ENCODE measurements at places on chromosomes 4 and X.

DNA sequence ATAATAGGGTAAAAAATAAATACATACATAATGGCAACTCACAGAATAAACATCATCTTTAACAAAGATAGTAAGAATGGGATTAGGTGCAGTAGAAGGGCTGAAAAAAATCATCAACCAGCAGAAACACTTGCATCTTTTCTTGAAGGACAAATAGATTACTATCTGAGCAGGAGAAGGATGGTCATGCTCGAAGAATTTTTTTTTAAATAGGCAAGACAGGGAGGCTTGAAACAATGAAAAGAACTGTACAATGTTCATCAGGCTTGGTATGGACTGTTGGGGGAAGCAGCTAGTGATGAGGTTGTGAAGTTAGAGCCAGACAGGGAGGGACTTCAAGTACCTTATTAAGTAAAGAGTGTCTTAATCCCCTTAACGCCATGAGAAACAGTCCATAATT is 167.4 kb upstream of the LDB2 start:
- DNase-seq: no peak

DNA sequence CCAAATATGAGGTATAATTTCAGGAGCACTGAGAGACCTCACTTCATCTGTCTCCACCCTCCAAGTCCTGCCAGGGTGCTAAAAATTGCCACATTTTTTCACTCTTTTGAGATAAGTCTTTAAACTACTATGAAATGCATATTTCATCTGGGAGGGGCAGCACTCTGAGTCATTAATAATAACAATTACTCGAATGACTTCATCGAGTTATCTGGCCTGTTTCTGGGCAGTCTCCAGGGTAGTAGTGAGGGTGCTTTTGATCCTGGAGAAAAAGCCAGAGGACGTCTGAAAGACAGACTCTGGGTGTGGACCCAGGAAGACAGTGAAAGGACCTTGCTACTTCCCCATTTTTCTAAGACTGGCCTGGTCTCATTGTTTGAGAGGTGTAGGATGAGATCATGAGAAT is 42.3 kb upstream of the SRD5A3 start:
- no peak for DNase-seq

DNA sequence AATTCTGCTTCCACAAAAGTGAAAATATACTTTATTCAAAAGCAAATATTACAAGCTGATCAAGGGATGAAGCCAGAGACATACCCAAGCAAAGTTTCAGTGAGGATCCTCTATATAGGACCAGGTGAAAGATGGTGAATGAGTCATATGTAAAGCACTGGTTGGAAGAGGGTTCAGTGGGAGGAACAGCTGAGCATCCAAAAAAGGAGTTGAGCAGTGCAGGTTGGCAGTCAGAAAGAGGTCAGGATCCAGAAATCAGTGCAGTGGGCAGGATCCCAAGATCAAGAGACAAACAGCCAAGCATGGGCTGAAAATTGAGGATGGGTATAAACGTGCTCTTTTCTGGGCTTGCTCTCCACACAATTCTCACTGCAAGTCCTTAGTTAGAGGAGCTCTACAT is 30.3 kb downstream of the OTC start:
- no peak for DNase-seq

GRCh38 chr4:24112466-24112865 is 222.6 kb upstream of the PPARGC1A start:
- no peak for DNase-seq

DNA sequence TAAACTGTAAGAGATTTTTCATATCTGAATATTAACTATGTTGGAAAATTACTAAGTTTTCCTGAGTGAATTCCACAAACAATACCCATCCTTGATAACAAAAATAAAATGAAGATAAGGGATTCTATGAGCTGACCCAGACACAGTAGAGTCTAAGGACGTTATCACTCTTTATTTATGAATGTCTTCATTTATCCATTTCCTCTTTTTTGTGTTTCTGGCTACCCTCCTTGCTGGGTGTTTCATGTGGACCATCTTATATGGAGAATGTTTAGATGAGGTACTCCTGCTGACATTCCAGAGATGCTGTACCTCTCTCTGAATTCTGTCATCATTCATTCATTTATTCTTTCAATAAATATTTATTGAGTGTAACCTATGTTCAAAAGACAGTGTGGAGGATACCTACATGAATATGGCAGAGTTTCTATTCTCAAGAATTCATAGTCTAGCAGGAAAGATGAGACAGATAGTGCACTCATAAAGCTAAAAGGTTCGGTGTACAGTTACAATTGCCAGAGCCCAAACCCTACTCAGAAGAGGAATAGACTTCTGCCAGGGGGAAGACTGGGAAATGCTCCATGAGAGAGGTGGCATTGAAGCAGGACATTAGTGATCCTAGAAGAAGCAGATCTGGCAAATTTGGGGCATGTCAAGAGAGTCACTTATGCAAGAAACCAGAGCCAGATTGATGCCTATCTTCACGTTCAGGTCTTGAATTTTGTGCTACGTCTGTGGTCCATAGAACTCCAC is 195.8 kb downstream of the MAML3 start:
- no peak for DNase-seq

GRCh38 chr4:125043486-125043885 is 271.3 kb upstream of the FAT4 start:
- no peak for DNase-seq

- no peak for DNase-seq
These were observed 1478.9 kb downstream of the PCDH19 start for GRCh38 chrX:98931216-98931615.

- no peak for DNase-seq
These were observed 94.1 kb downstream of the SLC16A2 start for GRCh38 chrX:74515356-74515755.

Measured in cardiac septum (tissue), 1 donor.